ENCODE measurements at places on chromosomes 1 and 21.

DNA sequence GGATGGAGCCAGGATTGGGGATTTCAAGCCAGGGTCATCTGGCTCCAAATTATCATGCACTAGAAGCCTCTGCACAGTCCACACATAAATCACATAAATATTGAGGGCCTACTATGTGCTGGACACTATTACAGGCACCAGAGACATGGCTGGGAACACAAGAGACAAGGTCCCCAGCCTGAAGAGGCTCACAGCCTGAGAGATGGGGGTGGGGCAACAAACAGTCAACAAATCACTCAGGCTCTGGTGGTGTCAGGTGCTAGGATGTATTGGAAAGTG is 41.6 kb upstream of the LAPTM5 start:
- no peak for DNase-seq

DNA sequence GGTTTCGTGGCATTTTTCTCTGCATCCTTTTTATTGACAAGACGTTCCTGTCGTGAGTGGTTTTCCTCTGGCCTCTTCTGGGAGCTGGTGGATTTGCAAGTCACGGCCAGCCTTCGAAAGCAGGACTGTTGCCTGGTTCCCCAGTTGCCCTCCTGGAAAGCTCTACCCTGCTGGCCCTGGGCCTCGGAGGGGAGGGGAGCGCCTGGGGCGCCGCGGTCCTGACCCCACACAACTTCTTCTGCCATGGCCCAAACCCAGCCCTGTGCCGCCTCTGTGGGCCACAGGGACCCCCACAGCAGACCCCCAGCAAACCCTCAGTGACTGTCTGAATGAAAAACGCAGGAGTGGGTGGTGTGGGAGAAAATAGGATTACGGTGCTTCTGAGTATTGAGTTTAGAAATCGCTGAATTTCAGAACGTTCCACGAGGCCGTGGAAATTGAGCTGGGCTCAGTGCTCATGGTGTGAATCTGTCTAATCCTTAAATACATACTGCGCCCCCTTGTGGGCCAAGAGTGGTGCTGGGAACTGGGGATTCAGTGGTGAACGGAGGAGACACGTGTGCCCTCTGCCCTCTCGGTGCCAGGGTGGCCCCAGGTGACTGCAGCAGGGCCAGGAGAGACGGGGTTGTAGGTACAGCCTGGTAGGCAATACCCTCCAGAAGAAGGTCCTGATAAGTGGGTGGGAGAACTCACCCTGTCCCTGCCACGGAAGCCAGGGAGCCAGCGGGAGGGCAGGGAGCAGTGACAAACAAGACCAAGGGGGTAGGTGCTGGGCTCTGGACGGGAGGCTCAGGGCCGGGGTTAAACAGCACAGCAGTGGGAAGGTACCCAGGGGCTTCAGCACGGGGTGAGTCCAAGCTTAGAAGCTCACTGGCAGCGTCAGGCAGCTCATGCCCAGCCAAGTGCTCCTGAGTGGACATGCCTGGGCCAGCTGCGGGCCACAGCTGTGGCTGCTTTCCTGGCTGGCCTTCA is 101.2 kb upstream of the COL6A1 start:
- peak; percentile 72 for DNase-seq

- peak; percentile 91 for DNase-seq
These were observed 4.1 kb downstream of the ZC3H12A start for GRCh38 chr1:37478451-37478881.

DNA sequence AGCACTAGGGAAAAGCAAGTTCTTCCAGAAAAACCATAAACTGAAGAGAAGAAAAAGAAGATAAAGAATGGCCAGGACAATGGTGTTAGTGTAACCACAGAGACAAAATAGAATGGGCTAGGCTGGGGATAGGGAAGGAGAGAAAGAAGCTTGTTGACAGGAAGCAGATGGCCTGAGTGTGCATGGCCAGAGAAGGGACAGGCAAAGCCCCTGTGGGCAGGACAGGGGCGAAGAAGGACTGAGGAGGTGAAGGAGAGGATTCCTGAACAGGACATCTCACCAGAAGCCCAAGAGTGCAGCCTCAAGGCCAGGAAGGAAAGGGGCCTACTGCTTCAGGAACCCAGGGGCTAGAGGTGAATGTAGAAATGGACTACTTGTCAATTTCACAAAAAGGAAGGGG is 29.3 kb downstream of the IQGAP3 start:
- DNase-seq: no peak

DNA sequence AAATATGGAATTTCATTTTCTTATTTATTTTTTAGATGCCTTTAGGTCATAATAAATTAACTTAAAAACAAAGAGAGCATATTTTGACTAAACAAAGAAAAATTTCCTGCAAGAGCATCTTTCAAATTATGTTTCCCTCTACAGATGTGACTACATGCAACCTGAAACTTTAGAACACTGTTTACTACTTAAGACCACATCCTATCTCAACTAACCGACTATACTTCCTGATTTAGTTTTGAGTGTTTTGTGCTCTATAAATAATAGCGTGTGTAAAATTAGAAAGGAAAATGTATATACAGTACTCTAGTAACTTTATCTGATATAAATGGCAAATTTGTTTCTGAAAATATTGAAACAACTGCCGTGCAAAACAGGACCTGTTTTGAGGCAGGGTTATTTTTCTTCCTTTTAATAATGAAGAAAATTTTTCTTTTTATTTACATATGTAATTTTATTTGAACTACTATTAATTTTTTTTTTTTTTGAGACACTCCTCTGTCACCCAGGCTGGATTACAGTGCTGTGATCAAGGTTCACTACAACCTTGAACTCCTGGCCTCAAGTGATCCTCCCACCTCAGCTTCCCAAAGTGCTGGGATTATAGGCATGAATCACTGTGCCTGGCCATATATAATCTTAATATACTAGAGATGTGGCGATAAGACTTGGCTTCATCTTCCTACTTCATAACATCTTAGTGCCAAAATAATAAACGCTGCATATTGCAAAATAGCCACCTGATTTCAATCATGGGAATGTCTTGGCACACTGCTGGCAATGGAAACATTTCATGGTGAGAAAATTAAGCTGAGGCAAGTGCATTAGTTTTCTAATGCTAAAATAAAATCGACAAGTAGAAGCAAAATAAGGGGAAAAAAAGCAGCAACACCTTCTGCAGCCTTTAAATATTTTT is 12.3 kb downstream of the ZRANB2 start:
- DNase-seq: no peak

DNA sequence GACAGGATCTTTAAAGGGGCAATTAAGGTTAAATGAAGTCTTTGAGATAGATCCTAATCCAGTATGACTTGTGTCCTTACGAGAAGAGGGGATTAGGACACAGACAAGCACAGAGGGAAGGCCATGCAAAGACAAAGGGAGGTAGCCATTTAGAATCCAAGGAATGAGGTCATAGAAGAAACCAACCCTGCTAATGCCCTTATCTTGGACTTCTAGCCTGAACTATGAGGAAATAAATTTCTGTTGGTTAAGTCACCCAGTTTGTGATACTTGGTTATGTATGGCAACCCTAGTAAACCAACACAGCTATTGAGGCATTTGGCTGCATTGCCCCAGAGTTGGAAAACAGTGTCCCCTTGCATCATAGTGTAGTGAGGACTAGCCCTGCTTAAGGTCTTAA is 121.3 kb downstream of the MAST2 start:
- DNase-seq: no peak

- DNase-seq: no peak
These were observed 14.9 kb downstream of the MAPKAPK2 start for GRCh38 chr1:206699626-206700025.

DNA sequence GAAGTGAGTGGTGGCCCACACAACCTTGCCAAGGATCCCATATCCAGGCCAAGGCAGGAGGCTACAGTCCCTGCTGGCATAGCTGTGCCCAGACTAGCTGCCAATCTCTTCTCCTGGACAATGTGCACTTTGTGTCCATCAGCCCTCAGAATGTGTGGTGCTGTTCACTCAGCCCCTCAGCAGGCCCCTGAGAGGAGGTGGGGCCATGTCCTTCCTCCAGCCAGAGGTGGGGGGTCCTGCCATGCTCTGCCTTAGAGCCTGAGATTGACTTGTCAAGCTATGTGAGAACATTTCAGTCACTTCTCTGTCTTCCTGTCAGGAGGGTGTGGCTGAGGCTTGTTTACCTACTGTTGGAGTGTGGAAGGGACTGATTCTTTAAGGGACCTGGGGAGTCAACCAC is 1.4 kb downstream of the NCF2 start:
- DNase-seq: no peak

GRCh38 chr21:41425954-41426675 is at the start of gene MX1:
TSS of gene MX1 (plus strand) at chr21:41426239. CDS start at chr21:41432071, 5,832 bp downstream.
- peak; percentile 68 for DNase-seq

GRCh38 chr1:224859651-224860050 is 69.8 kb upstream of the DNAH14 start:
- DNase-seq: no peak

- DNase-seq: no peak
These were observed 313.1 kb downstream of the TGFB2 start for GRCh38 chr1:218658269-218658668.

DNA sequence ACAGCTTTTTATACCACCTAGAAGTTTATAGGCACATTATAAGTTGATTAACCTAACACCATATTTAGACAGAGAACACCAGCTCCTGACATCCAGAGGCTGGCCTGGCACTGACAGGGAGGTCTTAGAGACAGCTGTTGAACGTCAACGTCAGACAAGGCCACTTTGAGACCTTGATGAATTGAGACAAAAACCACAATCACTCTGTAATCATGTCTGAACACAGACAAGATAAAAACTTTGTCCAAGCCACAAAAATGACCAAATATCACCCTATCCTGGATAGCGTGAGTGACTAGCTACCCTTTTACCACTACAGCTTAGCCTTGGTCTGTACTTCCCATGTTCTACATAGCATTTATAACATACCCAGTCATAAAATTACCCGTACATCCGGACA is 403.6 kb upstream of the CHRM3 start:
- DNase-seq: no peak

Data from RKO (cell line).